GM06990 (cell line): ENCODE measurements at places on chromosomes 3 and 15.

DNA sequence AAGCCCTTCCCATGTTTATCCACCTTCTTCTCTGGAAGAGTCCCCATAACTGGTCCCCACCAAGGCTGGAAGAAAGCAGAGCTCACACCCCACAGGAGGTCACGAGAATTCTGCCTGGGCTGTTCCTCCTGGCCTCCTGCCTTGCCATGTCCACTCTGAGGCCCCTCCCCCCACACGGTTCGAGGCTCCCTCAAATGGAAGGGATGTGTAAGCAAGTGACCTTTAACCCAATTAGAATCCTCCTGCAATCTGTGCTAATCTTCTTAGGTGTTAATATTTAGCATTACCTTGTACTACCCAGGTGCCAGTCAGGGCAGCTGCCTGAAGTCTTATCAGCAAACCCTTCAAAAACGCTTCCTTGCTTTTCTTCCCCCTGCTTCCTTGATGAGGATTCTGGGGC, 32.4 kb upstream of the DYNC1LI1 start:
- DNase-seq: no peak

DNA sequence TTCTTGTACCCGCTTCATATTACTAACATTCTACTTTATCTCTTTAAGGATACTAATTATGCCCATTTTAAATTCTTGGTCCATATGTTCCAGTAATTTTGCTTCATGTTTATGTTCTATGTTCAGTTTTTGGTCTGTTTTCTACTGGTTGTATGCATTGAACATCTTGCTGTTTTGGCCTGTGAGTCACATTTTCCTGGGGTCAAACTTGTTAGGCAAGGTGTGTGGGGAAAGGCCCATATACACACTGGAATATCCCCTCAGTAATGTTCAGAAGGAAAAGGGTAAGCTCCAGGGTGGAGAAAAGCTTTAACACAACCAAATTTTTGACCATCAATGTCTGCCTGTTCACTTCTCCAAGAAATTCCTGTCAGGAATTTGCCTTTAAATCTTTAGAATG, 337.7 kb downstream of the SLC9A9 start:
- no peak for DNase-seq

- DNase-seq: no peak
These were observed 185.9 kb upstream of the TPM1 start for GRCh38 chr15:62856466-62857246.

GRCh38 chr15:85154061-85154460, 172.4 kb downstream of the PDE8A start:
- DNase-seq: no peak

DNA sequence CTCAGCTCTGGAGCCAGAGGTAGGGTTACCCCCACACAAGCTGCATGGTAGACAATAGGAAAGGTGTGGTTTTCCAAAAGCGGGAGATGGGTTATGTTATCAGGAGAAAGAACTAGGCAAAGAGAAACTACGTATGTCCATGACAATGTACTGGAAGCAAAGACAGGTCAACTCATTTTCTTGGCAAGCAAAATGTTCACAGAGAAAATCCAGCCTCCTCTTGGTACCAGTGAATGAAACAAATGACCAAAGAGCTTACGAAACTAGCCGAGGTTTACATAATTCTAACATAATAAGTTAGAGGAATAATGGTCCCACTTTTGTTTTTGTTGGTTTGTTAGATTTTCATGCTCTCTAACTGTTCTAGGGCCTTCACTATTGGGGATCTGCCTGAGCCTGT, 338.1 kb upstream of the TGFBR2 start:
- DNase-seq: no peak

- DNase-seq: no peak
These were observed 1.1 kb upstream of the NR2C2 start for GRCh38 chr3:14946236-14946635.

GRCh38 chr3:45496555-45496954, 98.0 kb upstream of the LIMD1 start:
- DNase-seq: no peak

- DNase-seq: no peak
These were observed 442.9 kb downstream of the MCTP2 start for GRCh38 chr15:94674296-94674695.

GRCh38 chr15:90583471-90584252, 53.9 kb downstream of the CRTC3 start:
- no peak for DNase-seq

DNA sequence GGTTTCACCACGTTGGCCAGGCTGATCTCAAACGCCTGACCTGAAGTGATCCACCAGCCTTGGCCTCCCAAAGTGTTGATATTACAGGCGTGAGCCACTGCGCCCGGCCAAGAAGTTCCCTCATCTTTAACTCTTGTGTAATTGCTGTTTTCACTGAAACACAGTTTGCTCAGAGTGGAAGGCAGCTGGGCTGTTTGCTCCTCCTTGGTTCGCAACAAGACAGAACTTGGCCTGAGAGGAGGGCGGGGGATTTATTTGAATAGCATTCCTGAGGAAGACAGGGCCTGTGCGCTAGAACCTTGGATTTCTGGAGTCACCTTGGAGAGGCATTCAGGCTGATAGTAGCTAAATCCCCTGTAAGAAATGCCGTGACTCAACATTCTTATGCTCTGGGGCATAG, 226.7 kb upstream of the MCTP2 start:
- DNase-seq: no peak

DNA sequence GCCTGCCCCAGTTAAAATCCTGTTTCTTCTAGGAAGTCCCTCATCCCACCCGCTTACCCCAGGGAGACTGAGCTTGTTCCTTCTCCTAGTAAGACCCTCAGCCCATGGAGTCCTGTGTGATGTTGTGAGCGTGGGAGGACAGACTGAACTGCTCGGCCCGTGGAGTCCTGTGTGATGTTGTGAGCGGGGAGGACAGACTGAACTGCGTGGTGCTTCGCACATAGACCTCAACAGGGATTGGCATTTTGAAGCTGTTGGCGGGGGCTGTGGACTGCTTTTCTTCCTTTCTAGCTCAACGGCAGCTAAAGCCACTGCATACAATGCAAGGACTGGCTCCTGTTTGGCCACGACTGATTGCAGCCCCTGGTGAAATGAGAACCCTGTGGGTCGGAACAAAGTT, 1.6 kb upstream of the SPTBN5 start:
- no peak for DNase-seq

DNA sequence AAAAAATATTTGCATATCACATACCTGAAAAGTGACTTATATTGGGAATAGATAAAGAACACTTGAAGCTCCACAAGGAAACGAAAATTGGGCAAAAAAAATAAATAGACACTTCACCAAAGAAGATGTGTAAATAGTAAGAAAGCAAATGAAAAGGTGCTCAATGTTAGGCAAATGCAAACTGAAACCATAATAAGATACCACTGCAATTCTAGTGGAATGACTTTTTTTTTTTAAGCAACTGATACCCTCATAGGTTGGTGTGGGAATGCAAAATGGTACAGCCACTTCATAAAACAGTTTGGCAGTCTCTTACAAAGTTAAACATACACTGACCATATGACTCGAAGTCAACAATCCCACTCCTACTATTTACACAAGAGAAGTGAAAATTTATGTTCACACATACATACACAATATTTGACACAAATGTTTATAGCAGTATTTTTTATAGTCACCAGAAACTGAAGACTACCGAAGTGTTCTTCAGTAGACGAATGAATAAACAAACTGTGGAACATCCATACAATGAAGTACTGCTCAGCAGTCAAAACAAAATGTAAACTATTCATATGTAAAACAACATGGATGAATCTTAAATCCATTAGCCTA, 176.3 kb downstream of the ZMAT3 start:
- no peak for DNase-seq

- DNase-seq: no peak
These were observed 109.3 kb downstream of the CBLB start for GRCh38 chr3:105759442-105760078.

GRCh38 chr3:82293867-82294266, 532.4 kb upstream of the GBE1 start:
- peak; percentile 20 for DNase-seq

DNA sequence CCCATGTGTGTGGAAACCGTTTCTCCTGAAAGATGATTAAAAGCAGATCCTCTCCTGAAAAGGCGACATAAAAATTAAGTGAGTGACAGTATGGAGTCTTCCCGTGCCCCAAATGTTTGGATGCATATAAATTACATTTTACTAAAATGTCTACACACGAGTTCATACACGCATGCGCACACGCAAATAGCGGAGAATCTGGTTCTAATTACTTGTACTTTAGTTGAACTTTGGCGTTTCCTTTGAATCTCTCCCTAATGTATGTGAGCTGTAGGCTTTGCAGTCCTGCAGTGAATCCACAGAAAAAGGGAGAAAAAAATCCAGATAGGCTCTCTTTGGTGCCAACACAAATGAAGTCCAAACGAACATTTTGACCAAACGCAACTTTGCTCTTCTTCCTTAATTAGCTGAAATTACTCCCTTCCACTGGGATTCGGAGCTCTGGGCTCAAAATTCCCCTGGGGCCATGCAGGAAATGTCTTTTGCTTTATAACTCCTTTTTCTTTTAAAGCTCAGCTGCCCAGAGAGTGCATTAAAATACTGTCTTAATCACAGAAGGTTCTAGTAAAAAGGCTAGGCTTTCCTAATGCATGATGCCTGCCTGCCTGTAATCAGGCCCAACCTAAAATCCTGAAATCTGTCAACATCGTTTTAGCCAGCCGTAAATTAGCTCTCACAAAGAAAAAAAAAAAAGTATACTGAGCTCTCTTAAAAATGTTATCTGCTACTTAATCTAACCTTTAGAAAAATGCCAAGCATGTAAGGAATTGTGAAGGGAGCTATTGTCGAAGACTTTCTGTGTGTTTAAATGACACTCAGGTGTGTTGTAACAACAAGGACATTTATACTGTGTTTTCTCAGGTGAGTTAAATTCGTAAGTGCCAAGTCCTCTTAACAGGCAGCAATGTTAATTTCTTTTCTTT, 26.2 kb downstream of the RARB start:
- DNase-seq: no peak

GRCh38 chr3:95508124-95508523, 1306.3 kb upstream of the EPHA6 start:
- DNase-seq: no peak

DNA sequence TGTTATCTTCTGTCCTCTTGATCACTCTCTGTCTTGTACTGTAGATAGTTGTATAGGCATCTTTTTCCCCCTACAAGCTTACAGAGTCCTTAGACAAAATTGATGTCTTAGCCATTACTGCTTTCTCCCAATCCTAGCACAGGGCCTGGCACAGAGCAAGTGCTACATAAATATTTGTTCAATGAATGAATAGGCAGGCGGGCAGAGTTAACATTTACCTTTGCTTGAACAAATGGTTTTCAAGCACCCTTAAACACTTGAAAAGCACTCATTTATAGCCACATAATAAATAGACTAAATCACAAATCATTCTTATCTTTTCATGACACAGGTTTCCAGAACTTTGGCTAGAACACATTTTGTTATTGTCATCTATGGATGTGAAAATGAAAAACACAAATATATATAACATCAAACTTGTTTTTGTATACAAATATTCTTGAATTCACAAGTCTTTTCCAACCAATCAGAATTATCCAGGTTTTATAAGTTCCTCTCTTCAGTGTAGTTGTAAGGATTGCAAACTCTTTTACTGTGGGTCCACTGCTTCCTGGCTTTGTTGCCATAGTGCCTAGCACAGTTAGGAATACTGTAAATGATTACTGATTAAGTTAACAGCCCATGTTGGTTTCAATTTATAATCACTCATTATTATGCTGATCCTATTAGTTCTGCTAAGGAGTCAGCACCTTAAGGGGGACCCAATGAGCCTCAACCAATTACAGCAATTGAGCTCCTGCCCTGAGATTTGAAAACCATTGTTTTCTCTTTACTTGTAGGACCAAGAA, 61.9 kb downstream of the ISL2 start:
- no peak for DNase-seq

DNA sequence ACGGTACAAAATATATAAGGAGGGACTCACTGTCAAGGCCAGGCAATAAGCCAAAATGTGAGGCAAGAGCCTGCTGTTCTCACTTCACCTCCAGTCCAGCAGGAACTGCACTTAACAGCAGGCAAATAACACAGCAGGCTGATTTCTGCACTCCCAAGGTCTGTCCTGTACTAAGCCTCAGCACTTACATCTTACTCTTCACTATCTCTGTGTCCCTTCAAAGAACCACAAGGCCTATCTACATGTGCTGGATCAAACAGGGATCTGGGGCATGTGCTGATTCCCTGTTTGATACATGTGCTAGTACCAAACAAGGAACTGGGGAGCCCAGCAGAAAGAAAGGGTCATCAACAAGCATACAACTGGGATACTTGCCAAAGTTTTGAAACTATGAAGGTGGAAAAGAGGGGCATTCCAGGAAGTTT, 22.2 kb downstream of the UACA start:
- DNase-seq: no peak

- DNase-seq: no peak
These were observed 8.8 kb downstream of the NECTIN3 start for GRCh38 chr3:111080413-111080812.

- DNase-seq: no peak
These were observed 211.4 kb downstream of the IL5RA start for GRCh38 chr3:2898591-2899353.

GRCh38 chr3:17546500-17547255, 195.8 kb downstream of the TBC1D5 start:
- DNase-seq: no peak

- no peak for DNase-seq
These were observed 47.5 kb upstream of the EIF3J start for GRCh38 chr15:44489464-44489863.

DNA sequence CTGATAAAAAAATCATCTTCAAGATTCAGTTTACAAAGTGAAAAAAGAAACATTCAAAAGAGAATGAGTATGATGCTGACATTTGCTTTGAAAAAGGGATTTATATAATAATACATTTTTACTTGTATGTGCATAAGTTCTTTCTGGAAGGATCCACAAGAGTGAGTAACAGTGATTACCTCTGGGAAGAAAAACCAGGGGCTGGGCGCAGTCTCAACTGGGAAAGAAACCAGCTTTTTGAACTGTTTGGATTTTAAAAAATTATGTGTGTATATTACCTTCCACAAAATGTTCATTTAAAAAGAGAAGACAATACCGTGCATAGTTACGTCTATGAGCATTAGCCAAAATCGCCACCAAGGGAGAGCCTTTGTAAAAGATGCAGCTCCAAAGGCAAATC, 1.3 kb downstream of the CLEC3B start:
- DNase-seq: no peak

DNA sequence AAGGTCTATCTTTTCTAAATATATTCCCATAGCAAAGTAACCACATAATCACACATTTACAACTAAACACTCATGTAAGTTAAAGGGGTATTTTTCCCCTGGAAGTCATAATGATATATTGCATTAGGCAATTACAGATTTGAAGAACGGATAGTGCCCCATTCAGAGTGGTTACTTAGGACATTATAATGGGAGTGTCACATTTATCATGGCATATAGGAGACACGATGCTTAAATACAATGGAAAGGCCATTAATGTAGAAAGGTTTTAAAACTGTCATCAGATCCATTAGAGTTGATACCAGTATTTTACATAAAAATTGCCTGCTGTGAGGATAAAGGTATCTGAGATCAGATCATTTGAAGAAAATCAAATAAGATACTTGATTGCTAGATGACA, 582.0 kb upstream of the SEMA6D start:
- no peak for DNase-seq
